Activated T-cell treated with anti-CD3 and anti-CD28 coated beads for 4 hours (primary cell): ENCODE measurements at places on chromosomes 7 and 10.

- DNase-seq, result no peak
Observed at GRCh38 chr7:143325240-143325639, 9.3 kb downstream of the CLCN1 start.

DNA sequence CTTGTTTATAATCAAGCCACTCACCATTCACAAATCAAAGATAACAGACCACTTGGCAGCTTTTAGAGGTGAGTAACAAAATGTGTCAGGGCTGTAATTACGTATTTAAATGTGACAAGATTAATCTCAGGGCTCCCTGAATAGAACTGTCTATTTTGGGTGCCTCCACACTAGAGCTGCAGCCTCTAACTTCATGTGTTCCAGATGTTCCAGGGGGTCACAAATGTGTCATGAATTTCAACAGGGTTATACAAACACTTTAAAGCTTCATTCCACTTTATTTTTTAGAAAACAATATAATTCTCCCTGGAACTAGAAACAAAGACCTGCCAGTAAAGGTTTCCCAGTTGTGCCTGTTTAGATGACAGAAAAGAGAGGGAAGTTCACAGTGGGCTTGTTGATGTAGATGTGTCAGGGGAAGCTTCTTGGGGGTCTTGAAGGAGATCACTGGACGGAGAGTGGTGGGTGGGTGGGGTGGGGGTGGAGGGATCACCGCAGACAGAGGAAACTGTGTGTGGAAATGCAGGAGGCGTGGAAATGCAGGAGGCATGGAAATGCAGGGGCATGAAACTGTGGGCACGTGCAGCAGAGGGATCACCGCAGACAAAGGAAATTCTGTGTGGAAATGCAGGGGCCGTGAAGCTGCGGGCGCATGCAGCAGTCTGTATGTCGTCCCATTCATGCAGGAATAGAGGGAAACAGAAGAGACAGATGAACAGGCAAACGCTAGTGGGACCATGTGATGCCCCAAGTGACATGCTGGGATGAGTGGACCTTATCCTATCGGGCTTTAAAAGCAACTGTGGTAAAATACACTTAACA, 42.0 kb upstream of the TRIL start:
- no peak for DNase-seq

DNA sequence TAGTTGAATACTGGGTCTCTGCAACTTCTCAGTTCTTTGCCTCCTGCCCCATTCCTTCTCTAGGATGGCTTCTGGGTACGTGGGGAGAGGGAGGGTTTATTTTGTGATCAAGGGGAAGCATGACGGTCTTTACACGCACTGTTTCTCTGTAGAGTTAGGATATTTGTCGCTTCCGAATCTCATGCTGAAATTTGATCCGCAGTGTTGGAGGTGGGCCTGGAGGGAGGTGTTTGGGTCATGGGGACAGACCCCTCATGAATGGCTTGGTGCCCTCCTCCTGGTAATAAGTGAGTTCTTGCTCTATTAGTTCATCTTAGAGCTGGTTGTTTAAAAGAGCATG, 311.2 kb downstream of the GALNT17 start:
- no peak for DNase-seq

DNA sequence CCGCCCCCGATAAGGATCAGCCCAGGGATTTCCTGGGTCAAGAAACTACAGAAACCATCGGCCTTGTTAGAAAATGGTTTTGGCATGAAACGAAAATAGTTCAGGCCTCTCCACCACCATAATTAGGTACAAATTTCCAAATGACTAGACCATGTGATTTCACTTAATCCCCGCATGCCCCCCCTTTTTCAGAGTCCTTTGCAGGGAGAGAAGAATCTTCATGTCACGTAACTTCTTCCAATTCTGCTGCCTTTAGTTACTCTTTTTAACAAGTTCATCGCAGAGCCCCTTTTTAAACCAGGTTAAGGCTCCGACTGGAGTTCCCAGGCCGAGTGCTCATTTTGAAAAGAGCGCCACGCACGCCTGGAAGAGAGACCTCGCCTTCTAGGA, 3.4 kb downstream of the PDGFA start:
- no peak for DNase-seq

- no peak for DNase-seq
Observed at GRCh38 chr7:92588561-92588960, 1.6 kb downstream of the FAM133B start.
